ENCODE measurements at places on chromosomes 6 and 20. TPM values are rescaled to one million over a fixed set of nuclear protein-coding genes. Genes with fewer than 3 reads are reported as not detected.

The MAP7 gene
- total RNA-seq = 28.2 TPM

- no peak for DNase-seq
Observed at GRCh38 chr20:50867805-50868204, 63.4 kb downstream of the ADNP start.

The PPARD gene
- 27.1 TPM for total RNA-seq

DNA sequence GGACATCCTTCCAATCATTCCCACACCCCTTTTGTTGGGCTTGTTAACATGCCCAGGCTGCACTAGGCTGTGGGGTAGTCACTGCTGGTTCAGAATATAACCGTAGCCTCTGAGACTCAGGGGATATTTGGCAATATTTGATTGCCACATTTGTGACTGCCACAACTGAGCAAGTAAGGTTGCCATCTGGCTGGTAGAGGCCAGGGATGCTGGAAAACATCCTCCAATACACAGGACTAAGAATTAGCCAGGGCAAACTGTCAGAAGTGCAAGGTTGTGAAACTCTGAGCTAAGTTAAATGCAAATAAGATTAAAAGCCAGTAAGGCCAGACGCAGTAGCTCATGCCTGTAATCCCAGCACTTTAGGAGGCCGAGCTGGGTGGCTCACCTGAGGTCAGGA lies 112.0 kb downstream of the ZMYND8 start:
- DNase-seq = no peak

DNA sequence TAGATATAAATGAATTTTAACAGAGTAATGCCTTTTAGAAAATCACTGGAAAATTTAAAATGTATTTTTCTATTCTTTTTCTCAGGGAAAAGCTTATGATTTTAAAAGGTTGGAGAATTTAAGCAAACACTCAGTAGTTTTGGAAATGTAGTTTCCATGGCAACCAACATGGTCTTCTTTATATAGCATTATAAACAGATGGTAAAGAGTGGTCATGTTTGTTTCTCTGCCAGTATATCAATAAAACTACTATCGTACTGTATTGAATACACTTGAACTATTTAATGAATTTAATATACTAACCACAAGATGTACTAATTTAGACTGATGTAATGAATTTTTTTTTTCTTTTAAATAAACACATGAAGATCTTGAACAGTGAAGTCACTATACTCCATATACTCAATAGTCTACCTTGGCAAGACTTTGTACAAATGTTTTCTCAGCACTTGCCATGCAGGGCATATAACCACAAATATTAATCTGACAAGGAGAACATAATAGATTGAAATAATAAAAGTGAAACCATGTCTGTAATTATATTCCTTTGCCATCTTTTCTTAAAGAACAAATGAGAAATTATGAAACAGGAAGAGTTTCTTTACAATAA lies 105.5 kb downstream of the PDSS2 start:
- no peak for DNase-seq

- no peak for DNase-seq
Observed at GRCh38 chr6:37942606-37943376, 123.3 kb downstream of the ZFAND3 start.

DNA sequence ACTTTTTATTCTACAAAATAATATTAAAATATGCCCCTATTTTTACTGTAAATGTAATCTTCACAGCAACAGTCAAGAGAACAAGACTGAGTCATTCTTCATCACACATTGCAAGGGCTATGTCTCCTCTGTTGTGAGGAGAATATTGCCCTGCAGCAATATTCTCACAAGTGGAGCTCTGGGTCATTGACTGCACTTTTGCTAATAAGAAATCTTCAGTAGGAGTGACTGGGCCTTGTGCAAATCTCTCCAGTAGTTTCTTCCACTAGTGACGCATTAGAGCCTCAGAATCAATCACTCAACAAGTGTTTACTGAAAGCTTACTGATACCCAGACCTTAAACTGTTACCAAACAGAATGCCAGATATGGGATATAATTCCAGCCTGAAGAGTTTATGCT lies 49.1 kb downstream of the LAMA2 start:
- DNase-seq = no peak

- DNase-seq = no peak
Observed at GRCh38 chr20:17808357-17808756, 108.6 kb downstream of the BANF2 start.

DNA sequence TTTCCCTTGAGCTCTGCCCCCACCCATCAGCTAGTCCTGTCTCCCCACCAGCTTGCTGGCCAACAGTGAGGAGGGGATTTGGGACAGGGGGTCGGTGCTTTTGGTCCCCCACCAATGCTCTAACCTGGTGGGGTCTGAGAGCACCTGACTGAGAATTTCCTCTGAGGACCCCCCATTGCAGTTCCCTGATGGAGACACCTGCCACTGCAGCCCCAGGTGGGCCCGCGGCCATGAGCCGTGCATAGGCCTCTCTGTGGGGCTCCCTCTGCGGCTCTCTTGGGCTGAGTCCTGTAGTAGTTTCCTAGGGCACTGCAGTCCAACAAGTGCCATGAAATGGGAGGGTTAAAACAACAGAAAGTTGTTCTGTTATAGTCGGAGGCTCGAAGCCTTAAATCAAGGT lies 172.2 kb upstream of the SNX9 start:
- DNase-seq = no peak

The NHSL1 gene
- total RNA-seq = 87.3 TPM
